ENCODE measurements at places on chromosomes 1 and 21. TPM values are rescaled to one million over a fixed set of nuclear protein-coding genes. Genes with fewer than 3 reads are reported as not detected.

The DCDC2B gene
- total RNA-seq, result not detected

The MTARC1 gene
- total RNA-seq, result 1.1 TPM

The KRTAP12-2 gene
- total RNA-seq, result not detected

The UMODL1 gene
- total RNA-seq, result not detected

Data from vein endothelial cell (primary cell).